ENCODE measurements at places on chromosomes 1 and 21.
A peak's percentile ranks its signal among the peaks of the same experiment; 100 is the strongest.

- peak; percentile 31 for DNase-seq
Observed at GRCh38 chr21:43331962-43332828, 94.7 kb downstream of the SIK1 start.

DNA sequence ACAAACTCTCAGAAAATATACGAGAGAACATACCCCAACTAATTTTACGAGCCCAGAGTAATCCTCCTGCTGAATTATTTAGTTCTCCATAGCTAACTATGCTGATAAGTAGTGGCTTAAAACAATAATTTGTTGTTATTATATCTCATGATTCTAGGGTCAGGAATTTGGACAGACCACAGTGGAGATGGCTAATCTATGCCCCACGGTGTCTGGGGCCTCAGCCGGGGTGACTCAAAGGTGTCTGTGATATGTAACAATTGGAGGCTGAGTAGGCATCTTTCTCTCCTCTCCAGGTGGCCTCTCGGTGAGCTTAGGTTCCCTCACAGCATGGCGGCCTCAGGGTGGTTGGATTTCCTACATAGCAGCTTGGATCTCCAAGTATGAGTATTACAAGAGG is 35.4 kb upstream of the FOXO6 start:
- no peak for DNase-seq

DNA sequence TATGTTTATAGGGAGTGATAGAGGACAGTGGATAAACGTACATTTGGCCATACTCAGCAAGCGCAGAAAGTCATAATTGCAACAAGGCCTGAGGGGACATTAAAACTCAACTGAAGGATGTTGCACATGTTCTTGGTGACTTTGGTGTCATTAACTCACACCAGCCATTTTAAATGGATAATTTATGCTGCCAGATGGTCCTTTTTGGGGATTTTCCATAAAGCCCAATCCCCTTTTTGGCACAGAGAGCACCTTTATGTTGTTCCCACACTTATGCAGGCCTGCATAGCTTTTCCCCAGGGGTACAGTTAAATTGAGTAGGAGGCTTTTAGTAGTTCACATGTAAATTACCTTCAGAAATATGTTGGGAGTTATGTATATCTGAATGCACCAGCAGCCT is 279.6 kb downstream of the NFIA start:
- DNase-seq = no peak

DNA sequence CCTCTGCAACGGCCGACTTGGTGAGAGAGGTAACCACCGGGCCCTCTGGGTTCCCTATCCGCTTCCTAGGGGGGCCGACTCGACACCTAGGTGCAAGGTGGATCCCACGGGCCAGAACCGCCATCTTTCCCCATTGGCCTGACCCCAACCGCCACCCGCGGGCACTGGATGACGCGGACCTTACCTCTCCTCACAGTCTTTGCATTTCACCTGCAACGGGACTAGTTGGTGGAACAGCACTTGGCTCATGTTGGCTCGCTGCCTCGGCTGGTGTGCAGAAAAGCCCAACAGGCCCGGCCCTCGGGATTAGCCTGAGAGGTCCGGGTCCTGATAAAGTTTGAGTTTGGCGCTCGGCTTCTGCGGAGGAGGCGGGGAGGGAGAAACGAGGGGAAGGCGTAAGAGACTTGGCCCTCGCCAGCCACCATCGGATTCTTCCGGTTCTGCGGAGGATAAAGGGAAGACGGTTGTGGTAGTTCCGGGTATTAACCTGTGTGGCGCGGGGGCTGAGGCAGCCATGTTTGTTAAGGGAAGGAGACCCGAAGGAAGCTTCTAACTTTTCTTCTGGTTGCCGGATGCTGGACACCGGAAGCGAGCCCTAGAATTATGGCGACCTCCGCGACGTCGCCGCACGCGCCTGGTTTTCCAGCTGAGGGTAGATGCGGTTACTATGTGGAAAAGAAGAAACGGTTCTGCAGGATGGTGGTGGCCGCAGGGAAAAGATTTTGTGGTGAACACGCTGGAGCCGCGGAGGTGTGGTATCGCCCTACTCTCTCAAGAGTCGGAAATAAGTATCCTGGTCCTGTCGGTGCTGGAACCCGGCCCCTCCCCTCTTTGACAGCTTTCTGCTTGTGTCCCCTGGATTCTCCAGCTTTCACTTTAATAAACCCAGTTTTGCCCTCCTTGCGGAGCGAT is at the start of the genes SASS6 and TRMT13:
Gene SASS6 (minus strand): TSS at position 365 of the 912 bp plus-strand sequence. CDS start 116 bp downstream, at position 249.
Gene TRMT13 (plus strand): TSS at position 598 of the 912 bp plus-strand sequence. CDS start 6 bp downstream, at position 604.
- DNase-seq = peak; percentile 96

- peak; percentile 38 for DNase-seq
Observed at GRCh38 chr1:95323123-95323522, 89.1 kb downstream of the RWDD3 start.

GRCh38 chr21:17802572-17802971 is 16.6 kb downstream of the C21orf91 start:
- DNase-seq = no peak

DNA sequence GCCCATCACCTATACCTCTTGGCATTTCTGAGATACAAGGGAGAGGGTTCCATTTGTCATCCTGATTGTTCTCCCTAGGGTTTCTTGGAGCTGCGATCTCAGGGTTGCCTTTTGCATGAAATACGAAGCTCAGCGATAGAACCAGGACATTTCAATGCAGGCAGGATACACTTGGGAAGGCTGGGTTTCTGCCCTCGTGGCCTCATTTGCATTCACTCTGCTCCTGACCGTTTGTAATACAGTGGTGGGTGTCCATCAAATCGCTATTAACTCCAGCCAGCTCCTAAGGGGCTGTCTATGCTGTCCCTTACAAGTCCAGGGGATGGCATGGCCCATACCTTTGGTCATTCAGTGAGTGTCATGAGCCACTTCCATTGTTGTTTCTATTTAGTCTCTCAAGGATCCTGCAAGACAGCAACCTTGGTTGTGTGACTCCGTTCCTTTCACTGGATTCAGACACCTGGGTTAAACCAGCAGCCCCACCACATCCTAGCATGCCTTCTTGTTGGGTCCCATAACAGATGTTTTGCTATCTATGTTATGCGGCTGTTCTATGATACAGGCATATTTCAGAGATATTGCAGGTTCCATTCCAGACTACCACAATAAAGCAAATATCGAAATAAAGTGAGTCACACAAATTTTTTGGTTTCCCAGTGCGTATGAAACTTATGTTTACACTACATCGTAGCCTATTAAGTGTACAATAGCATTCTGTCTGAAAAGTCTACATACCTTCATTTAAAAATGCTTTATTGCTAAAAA is 18.3 kb downstream of the KAZN start:
- DNase-seq = no peak

- no peak for DNase-seq
Observed at GRCh38 chr1:64663668-64664067, 81.2 kb upstream of the RAVER2 start.

GRCh38 chr1:15950763-15951295 is 25.1 kb downstream of the ZBTB17 start:
- no peak for DNase-seq

- no peak for DNase-seq
Observed at GRCh38 chr1:97277891-97278654, 556.5 kb downstream of the PTBP2 start.

DNA sequence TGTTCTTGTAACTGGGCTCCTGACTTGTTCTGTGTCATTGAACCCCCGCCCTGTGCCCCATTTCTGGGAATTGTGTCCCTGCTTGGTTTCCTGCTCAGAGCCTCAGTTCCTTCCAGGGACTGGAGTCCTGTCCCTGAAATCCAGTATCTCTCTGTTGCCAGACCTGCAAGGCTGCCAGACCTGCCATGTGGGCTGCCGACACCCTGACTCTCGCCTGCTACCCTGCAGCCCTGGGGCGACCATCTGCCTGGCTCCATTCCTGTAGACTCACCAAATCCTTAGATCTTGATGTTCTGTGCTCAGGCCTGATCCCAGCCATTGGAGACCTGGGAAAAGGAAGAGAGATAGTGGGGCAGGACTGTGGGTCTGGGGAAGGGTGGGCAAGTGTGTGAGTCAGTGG is 383.3 kb upstream of the PROX1 start:
- DNase-seq = no peak

GRCh38 chr1:193438771-193439170 is 252.4 kb upstream of the B3GALT2 start:
- DNase-seq = no peak

DNA sequence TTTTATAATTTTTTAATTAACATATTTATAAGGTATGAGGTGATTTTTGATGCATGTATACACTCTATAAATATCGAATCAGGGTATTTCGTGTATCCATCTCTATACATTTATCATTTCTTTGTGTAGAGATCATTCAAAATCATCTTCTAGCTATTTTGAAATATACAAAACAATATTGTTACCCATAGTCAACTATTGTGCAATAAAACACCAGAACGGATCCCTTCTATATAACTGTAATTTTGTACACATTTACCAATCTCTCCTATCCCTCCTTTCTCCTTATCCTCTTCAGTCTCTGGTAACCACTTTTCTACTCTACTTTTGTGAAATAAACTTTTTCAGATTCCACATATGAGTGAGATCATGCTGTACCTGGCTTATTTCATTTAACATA is 1459.6 kb downstream of the MRPL39 start:
- no peak for DNase-seq

DNA sequence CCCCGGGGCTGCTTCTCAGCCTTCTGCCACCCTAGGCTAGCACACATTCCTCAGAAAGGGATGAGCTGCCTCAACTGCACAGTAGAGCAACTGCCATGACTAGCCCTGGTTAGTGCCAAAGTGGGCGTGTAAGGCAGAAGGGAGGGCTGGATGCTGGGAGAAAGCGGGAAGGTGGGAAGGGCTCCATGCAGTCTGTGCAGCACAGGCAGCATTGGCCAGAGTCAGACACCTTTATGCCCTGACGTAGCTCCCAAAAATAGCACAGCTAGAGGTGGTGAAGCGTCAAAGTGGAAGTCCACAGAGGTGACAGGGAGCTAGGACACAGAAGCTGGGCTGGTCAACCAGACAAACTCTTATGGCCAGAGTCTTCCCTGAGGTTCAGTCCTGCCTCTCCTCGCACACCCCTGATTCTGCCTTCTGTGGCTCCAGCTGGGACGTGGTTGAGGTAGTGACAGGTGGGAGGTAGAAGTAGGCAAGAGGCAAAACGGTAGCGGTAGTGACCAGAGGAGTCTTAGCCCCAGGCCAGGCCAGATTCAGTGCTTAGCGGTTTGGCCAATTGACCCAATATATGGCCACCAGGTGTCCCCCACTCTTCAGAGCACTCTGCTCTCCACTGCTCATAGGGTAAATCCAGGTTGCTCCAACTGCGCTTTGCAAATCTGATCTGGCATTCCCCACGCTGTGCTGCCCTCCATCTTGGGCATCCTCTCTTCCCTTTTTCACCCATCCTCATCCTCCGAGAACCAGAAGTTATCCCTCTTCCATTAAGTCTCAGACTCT is 45.6 kb downstream of the DDX20 start:
- DNase-seq = no peak

DNA sequence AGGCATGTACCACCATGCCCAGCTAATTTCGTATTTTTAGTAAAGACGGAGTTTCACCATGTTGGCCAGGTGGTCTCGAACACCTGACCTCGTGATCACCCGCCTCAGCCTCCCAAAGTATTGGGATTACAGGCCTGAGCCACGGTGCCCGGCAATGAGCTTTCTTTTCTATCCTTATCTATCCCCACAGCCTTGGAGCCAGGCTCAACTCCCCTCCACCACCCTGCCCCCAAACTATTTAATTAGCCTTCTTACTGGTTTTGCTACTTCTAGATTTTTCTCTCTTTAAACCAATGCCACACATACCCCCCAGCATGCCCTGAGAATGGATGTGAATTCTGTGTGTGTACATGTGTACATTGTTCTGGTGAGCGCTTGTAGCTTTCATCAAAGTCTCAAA is 5.7 kb upstream of the VANGL2 start:
- DNase-seq = no peak

GRCh38 chr1:1671365-1672119 is 12.7 kb upstream of the CDK11B start:
- no peak for DNase-seq

GRCh38 chr1:184655185-184655584 is 99.5 kb downstream of the EDEM3 start:
- DNase-seq = no peak

GRCh38 chr1:202221911-202222909 is 28.6 kb downstream of the LGR6 start:
- no peak for DNase-seq

- DNase-seq = no peak
Observed at GRCh38 chr1:76687307-76688175, 179.7 kb upstream of the ST6GALNAC5 start.

DNA sequence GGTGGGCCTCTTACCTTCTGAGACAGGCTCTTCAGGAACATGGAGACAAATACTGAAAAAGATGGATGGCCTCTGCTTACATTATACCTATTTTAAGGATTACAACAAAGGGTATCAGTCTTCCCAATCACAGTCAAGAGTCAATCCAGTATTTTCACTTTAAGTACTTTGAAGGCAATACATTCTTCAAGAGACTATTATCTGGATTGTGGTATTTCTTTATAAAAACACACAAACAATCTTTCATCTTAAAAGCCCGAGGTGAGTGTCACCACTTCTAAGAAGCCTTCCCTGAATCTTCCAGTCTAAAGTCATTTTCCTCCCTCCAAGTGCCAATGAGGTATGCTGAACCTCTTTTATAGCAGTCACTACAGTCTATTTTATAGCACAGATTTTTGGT is 45.3 kb downstream of the WASF2 start:
- DNase-seq = no peak

GRCh38 chr1:207882692-207883091 is 28.2 kb downstream of the CD34 start:
- DNase-seq = no peak

- no peak for DNase-seq
Observed at GRCh38 chr21:44450999-44451398, 4.3 kb upstream of the LRRC3 start.

- no peak for DNase-seq
Observed at GRCh38 chr1:8061673-8062386, 35.7 kb upstream of the ERRFI1 start.

GRCh38 chr1:1554550-1554925 is 14.1 kb upstream of the TMEM240 start:
- no peak for DNase-seq

GRCh38 chr1:17097147-17097546 is 22.1 kb downstream of the PADI2 start:
- no peak for DNase-seq

DNA sequence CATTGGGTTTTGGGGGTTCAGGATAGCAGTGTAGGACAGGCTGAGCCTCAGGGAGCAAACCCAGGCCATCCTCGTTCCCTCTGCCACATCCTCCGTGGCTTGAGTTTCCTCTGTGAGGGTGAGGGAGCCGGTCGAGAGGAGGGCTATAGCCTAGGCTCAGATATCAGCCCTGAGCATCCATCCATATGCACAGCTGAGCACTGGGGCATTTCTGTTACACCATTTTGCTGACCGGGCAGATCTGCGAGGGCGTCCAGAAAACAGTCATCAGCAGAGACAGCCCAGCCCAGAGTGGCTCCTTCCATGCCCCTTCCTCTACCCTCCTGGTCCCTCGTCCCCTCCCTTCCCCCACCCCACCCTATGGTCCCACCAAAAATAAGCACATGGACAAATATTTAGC is 53.5 kb downstream of the PTPRF start:
- DNase-seq = no peak
